ENCODE measurements at places on chromosomes 3 and 15. TPM values are rescaled to one million over a fixed set of nuclear protein-coding genes. Genes with fewer than 3 reads are reported as not detected.

The ERICH6 gene
- not detected for total RNA-seq

DNA sequence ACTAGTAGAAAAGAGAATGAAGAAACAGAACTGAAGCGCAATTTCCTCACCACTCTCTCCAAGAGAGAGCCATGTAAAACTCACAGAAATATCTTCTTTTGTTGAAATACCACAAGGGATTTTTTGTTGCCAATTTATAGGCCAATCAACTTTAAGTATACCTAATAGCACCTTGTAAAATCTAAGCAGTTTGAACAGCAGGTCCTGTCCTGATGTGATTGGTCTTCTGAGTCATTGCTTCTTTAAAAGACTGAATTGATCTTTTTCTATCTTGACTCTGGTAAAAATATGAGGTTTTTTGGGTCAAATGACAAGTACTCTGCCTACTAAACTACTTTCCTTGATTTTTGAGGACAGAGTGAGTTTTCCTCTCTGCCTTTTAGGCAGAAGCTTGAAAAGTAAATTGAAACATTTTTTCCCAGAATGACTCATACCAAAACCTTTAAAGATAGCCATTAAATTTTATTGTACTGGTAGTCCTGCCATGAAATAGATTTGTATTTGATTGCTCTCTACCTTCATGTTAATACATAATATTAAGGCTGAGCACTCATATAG lies 343.9 kb upstream of the CBLB start:
- no peak for DNase-seq

DNA sequence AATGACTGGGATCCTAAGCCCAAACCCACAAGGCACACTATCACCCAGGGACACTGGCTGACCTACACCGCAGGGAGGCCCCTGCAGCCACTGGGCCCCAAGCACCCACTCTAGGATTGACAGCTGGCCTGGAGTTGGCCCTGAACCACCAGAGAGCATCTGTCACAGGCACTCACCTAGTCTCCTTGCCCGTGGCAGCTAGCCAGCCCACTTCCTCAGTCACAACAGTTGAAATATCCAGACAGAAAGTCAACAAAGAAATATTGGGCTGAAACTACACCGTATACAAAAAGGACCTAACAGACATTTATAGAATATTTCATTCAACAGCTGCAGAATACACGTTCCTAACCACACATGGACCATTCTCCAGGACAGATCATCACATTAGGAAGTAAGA lies 5.2 kb upstream of the SPINK8 start:
- DNase-seq: no peak

DNA sequence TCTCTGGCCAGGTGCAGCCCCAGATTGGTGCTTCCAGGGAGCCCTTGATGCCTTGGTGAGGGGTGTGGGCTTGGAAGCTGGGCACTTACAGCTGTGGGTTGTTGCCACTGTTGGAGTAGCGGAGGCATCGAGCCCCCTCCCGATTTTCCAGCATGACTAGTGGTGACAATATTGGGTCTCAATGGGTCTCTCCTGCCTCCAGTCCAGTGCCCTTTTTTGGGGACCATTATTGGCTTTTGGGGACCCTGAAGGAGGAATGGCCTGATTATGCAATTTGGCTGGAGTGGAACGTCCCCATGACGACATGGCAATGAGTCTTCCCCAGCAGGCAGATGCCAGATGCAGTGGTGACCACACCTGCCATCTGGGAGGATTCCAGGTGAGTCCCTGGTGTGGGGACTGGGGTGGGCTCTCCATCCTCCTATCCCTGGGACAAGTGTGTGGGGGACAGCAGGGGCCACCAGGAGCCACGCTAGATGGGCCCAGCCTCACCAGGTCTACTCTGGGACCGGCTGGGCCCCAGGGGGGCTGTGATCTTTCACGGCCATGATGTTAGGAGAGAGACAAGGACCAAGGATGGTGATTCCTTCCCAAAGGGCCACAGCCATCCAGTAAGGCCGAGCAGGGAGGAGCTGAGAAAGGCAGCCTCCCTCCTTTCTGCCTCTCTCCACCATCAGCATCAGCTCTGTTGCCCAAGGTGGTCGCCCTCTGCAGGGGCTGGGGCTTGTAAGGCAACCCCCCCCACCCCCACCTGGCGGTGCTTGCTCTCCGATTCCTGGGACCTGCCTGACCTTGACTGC lies 196.8 kb downstream of the GOLGA6L6 start:
- DNase-seq: no peak

The CSTA gene
- total RNA-seq: not detected

DNA sequence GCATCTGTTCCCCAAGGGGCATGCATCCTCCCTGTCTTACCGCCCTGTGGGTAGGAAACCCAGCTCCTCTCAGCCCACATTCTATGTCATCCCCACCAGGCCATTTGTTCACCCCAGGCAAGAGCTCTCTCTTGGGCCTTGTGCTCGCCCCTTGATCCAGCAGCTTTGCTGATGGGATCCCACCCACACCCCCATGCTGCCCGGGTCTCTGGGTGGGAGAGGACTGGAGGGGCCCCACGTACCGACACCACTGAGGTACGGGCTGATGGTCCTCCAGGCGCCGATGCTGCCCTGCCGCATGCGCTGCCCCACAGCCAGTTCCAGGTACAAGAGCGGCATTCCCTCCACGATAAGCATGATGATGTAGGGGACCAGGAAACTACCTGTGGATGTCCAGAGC lies 14.5 kb downstream of the SLC6A20 start:
- no peak for DNase-seq

DNA sequence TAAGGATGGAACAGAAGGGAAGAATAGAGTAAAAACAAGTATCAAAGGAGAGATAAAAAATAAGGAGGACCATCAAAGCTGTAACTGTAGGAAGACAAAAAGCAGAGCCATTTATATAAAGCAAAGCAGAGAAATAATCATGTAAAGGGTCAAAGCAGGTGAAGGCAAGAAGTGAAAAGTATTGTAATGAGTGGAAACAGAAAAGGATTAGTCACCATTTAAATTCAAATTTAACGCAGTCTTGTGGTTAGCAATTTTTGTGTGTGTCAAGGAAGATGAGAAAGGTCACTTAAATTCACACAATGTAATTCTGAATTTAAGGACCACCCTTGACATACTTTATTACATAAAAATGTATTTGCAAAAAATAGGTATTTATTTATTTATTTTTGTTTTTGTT lies 567.8 kb downstream of the ROBO1 start:
- no peak for DNase-seq

DNA sequence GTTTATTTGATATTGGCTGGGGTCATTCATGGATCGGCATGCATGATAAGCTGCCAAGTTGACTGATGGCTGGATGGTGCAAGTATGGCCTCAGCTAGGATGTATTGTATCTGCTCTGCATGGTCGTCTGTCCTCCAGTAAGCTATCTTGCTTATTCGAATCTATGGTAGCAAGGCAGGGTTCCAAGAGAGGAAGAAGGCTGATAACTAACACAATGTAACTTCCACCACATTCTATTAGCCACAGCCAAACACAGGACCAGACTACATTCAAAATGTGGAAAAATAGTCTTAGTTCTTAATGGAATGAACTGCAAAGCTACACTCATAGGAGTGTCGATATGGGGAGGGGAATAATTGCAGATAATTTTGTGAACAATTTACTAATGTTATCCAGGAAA lies 175.2 kb downstream of the ARPP21 start:
- DNase-seq: no peak

DNA sequence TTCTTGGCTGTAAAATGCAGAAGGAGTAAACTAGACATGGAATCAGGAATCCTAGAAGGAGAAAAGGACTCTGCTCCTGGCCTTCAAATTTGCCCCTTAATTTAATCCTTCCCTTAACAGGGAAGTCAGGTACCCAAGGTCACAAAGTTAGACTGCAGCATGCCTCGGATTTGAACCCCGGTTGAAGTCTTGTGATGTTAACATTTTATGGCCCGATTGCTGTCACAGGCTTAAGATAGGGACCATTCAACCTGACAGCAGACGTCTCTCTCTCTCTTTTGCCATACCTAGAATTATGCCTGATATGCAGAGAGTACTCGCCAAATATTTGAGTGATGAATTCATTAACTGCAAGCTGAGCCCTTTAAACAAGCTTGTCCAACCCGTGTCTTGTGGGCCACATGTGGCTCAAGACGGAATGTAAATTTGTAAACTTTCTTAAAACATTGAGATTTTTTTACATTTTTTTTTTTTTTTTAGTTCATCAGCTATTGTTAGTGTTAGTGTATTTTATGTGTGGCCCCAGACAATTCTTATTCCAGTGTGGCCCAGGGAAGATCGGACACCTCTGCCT lies 217.2 kb downstream of the THSD4 start:
- DNase-seq: no peak

- DNase-seq: no peak
These were observed 109.7 kb upstream of the ALDH1A3 start for GRCh38 chr15:100769975-100770340.

The GNAT1 gene
- under 0.01 TPM for total RNA-seq

DNA sequence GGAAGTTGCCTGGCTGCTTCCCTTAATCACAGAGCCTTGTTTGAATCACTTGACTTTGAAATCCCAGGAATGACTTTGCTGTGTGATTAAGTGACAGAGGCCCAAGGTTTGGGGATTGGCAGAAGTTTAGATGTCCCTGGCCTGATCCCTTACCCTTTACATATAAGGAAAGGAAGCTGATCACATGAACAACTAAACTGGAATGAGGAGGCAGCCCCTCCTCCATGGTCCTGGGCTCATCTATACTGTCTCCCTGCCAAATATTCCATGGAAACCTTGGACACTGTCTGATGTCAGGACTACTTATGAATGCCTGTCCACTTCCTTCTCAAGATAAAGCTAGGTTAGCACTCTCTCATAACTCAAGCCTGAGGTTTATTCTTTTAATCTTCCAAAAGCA lies 181.3 kb upstream of the CTDSPL start:
- no peak for DNase-seq

The QRICH1 gene
- 62.7 TPM for total RNA-seq

GRCh38 chr3:37899101-37899707 lies 37.5 kb downstream of the CTDSPL start:
- DNase-seq: no peak

The MESP2 gene
- total RNA-seq: 0.14 TPM

DNA sequence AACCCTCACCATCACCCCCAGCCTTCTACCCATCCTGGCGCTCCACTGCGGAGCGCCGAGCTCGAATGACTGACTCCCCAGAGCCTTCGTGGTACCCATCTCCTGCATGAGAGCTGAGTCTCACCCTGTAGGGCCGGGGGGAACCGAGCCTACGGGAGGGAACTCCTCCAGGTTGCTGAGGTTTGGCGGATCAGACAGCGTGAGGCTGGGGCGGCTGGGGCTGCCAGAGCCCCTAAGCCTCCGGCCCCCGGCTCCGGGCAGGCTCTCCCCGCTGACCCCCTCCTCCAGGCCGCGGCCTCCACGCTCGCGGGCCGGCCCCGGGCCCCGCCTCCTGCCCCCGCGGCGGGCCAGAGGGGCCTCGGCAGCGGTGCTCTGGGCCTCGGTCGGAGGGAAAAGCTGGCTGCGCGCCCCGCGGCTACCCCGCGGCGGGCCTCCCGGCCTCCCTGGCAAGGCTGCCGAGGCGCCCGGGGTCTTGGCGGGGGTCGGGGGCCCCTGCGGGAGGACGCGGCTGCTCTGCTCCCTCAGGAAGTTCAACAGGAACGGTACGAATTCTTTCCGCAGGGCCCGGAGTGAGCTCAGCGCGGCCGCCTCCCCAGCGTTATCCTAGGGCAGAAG lies 643 bp downstream of the CDAN1 start:
- no peak for DNase-seq

- no peak for DNase-seq
These were observed 32.6 kb downstream of the HACD2 start for GRCh38 chr3:123552095-123552714.

- no peak for DNase-seq
These were observed 227.8 kb upstream of the LYSMD4 start for GRCh38 chr15:99961011-99961441.

DNA sequence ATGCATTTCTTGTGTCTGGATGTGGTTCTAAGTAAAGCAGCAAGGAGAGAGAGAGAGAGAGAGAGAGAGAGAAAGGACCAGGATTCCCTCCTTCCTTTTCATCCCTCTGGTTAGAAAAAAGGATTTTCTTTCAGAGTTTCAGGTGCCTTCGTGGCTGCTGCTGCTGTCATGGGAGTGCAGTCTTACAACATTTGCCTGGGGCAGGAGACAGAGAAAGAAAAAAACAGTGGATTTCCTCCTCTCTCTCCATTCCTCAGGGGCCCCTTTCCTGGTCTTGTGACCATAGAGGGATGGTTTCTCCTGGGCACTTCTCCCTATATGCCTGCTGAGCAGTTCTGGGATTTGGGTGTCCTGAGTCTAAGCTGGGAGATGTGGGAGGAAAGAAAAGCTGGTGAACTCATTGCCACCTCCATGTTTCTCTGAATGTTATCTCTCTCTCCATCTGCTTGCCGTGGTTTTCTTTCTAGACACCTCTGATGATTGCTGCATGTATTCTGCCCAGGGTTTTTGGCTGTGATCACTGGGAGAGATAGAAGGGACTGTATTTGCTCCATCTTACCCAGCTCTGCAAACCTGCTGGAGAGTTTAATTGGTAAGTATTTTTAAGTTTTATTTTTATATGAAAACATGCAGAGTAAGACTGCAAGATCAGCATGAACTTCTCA lies 142.4 kb upstream of the RGMA start:
- DNase-seq: no peak

DNA sequence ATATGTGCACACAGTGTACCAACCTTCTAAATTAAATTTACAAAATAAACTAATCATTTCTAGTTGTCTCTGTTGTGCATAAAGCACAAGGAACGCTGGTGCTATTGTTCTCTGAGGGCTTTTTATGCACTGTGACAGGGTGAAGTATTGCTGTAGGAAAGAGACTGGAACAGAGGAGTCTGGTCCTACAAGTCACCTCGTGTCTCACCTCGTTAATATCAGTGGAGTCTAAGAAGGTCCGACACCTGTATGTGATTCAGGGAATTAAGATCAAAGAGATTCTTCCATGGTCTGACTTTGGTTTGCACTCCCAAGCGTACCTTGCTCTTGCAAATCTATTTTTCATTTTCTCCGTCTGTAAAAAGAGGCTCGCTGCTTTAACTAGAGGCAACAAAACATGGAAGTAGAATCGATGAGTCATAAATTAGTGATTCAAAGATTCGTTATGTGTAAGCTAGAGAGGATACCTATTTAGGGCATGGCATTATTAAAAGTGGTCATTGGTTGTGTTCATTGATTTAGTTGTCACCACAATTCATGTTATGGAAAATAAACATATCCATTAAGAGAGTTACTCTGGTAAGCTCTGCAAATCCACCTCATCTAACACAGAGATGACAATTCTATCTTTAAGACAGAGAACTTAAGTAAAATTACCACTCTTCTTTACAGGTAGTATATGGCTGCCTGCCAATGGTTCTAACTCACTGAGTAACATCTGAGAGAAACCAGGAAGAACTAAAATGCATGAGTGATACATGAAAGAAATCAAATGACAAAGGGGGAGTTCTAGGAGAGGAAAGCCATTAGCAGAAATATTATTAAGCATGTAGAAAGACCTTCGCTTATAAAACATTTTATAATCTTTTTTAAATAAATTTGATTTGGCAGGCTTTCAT lies 219.4 kb upstream of the GBE1 start:
- DNase-seq: no peak

The MST1R gene
- total RNA-seq: 1.0 TPM

All from pulmonary artery endothelial cell (primary cell).